ENCODE measurements at places on chromosomes 12 and 14.
A peak's percentile ranks its signal among the peaks of the same experiment; 100 is the strongest.

DNA sequence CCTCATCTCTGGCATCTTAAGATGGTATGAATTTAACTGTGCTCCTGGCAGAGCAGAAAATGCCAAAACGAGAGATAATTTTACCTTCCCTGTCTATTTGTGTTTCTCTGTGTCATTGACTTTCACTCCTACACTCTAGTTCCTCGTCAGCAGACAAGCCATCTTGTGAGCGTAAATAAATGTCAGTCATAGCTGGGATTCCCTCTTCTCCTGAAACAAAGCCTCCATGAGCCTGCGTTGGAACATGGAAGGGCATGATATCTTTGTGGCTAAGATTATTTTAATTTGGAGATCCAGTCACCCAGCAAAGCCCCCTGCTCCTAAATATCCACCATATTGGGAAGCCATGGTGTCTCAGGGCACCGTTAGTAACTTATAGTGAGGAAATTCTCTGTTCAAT is 37.8 kb upstream of the TUNAR start:
- no peak for DNase-seq

DNA sequence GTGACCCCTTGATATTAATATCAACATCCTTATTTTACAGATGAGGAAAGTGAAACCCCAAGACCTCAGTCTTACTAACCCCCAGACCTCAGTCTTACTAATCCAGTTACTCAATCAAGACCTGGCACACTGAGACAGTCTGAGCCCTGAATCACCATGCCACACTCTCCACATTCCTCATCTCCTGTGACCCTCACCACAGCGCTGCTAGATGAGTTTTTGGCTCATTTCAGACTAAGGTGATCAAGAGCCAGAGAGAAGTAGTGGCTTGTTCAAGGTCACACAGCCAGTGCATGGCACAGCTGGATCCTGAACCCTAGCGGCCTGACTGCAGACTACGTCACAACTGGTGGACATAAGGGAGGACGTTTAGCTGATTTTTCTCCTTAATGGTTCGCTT is 579.2 kb downstream of the BCL11B start:
- no peak for DNase-seq

GRCh38 chr12:40103043-40103442 is 2.8 kb downstream of the SLC2A13 start:
- DNase-seq: no peak

DNA sequence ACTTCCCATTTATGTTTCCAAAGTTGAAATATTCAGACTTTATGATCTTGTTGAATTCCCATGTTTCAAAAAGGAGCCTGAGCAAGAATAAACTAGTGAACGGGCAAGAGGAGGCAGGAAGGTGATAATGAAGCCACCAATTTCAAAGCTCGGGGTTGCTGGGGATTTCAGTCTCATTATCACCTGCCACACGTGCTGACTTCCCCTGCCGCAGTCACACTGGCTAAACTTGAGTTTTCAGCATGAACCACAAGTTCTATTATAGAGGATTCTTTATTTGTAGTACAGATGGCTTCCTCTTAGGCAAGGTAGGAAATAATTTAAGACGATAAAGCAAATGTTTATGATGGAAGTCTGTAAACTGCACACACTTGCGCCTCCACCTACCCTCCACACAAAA is 18.1 kb upstream of the DIABLO start:
- no peak for DNase-seq

GRCh38 chr12:30610718-30611117 is 85.0 kb downstream of the IPO8 start:
- no peak for DNase-seq

- DNase-seq: no peak
These were observed 2.3 kb upstream of the DIO2 start for GRCh38 chr14:80213602-80214001.

DNA sequence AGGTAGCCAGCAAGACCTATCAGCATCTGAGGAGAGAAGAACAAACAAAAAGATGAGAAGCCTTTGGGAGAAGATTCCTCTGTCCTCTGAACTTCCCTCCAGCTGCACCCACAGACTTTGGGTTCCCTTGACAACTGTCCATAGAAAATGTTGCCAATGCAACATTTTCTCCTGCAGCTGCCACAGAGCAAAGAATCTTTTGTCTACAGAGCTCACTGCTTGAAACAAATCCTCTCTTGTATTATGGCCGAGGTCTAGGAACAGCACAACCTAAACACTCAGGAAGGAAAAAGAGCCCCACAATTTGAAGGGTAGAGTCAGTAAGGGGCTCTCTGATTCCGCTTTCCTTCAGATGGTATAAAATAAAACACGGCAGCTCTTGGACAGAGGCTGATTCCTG is 14.3 kb downstream of the POMT2 start:
- no peak for DNase-seq

GRCh38 chr12:84492351-84492883 is 420.2 kb downstream of the SLC6A15 start:
- DNase-seq: no peak

DNA sequence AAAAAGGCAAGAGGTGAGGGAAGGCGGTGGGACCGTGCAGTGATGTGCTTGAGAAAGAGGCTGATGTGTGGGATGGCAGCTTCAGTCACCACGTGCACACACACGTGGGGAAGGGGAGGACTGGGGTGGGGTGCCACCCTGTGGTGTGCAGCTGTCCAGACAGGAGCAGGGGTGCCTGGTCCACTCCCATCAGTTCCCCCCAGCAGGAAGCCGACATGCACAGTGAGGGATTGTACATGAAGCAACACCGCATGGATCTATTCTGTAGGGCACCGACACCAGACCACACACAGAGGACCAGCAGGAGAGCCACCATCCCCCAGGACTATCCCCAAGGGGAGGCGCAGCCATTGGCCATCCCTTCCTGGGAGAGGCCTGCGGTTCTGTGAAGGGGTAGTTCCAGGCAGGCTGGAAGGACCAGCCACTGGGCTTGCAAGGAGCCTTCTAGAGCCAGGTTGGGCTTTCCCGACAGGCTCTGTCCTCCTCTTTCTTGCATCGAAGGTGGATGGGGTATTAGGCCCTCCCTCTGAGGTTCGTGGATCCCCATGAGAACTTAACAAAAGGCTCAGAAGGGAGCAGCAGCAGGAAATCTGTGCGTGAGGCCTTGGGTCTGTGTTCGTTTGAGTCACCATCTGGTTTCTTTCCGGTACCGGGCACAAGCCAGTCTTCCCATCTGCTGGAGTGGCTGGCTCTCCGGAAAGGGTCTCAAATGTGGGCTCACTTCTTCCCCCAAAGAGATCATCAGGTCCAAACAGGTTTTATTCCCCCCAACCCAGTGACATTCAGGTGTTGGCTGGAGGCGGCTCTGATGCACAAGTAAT is 59.8 kb downstream of the PLEKHG3 start:
- no peak for DNase-seq

DNA sequence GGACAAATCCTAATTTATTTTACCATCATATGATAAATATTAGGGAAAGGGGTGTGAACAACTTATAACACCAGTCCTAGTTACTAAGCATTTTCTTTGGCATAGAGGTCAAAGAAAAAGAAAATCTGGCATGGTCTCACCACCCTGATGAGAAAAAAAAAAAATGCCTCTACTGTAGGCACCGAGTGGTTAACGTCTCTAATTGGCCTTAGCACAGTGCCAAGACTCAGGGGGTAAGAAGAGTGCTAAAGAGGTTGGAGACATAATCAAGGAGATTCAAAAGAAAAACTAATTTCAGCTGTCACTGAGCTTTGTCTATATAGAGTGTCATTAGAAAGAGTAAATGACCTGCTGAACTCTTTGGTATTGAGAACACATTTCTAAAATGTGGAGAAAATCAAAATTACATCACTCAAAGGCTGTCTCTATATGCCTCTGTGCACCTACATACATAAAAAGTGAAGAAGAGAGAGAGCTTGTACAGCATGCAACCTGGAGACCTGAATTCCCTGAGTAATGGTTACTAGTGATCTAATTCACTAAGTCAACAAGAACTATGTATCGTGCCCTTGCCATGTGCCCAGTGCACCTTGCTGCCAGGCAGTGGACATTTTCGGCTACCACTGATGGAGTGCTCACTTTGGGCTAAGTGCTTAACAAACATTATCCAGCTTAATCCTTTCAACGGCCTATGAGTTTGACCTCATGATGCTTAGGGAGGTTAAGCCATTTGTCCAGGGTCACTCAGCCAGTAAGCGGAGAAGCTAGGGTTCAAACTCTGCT is 113.8 kb upstream of the G2E3 start:
- no peak for DNase-seq

DNA sequence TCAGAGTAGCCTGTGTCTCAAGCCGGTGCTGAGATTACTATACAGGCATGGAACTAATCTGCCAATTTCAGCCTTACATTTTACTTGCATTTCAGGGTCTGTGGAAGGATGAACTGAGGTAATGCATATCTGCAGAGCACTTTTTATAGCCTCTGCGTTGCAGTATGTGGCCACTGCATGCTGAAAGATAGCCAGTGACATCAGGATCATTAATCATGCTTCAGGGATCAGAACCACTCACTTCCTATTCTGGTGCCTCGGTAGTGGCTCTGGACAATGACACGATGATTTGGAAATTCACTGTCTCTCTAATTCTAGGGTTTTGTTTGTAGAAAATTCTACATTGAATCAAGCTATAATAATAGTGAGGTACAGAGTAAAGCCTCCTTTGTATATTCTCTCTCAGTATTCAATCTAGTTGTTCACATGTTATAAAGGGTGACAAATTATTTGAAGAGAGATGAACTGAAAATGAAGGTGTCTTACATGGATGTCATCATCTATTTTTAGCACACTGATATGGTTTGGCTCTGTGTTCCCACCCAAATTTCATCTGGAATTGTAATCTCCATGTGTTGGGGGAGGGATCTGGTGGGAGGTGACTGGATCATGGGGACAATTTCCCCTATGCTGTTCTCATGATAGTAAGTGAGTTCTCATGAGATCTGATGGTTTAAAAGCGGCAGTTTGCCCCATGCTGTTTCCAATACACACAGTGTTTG is 554.3 kb upstream of the MIS18BP1 start:
- DNase-seq: no peak

GRCh38 chr14:66043921-66044320 is 442.2 kb upstream of the CCDC196 start:
- no peak for DNase-seq

- no peak for DNase-seq
These were observed 73.2 kb downstream of the RCOR1 start for GRCh38 chr14:102665621-102666020.

GRCh38 chr14:102893452-102893851 is 29.0 kb upstream of the AMN start:
- DNase-seq: peak; percentile 93

GRCh38 chr14:75752086-75752485 is 91.0 kb downstream of the TTLL5 start:
- no peak for DNase-seq

GRCh38 chr12:9049520-9050133 is 60.3 kb downstream of the KLRG1 start:
- DNase-seq: peak; percentile 11

DNA sequence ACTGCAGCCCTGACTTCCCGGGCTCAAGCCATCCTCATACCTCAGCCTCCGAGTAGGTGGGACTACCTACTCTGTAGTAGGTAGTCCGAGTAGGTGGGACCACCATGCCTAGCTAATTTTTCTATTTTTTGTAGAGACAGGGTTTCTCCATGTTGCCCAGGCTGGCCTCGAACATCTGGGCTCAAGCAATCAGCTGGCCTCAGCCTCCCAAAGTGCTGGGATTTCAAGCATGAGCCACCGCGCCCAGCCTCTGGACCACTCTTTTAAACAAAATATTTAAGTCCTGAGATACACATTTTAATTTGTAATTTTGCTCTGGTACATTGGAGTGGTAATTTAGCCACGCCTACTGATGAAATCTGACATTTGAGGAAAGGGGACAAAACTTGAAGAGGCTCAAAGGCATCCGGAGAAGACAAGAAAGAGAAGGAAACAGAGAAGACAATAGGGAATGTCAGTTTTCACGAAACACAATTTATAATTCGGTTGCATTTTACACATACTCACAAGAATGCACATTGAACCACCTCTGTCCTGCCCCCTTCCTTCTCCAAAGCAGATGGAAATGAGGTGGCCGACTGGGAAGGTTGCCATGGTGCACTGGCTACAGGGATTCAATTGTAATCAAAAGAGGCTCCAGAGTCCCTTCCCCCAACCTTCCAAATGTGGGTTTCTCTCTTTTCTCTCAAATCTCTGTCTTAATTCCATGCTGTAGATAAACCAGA is 9.7 kb upstream of the TUBA1A start:
- peak; percentile 81 for DNase-seq

- DNase-seq: no peak
These were observed 93.5 kb upstream of the FZD10 start for GRCh38 chr12:130068741-130069140.

DNA sequence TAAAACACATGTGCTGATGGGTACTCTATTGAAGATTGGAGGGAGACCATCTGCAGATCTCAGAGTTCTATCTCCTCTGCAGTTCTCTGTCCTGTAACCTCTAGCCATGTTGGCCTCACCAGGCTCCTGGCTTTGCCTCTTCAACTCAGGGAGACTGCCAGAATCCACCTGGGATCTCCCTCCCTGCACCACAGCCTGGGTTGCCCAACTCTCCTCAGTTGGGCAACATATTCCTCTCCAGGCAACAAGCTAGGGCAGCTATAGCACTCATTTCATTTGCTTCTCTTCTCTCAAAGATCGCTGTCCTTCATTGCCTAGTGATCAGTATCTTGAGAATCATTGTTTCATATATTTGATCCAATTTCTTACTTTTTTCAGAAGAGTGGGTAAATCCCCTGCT is 28.8 kb downstream of the CKAP4 start:
- DNase-seq: no peak

DNA sequence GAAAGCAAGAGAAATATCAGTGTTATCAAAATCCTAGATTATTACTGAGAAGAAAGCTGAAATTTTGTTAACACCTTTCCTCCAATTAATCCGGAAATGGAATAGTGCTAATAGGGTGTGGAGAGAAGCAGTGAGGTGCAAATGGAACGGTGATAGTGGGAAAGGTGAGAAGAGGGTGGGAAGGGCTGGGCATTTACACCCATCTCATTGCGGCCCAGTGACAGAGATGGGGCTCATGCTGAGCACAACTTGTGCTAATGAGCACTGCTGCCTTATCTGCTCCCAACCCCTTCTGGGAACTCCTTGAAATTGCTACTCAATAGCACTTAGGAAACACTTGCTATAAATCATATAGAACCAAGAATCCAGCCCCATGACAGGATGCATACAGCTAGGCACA is 94.4 kb downstream of the PTPRR start:
- no peak for DNase-seq

DNA sequence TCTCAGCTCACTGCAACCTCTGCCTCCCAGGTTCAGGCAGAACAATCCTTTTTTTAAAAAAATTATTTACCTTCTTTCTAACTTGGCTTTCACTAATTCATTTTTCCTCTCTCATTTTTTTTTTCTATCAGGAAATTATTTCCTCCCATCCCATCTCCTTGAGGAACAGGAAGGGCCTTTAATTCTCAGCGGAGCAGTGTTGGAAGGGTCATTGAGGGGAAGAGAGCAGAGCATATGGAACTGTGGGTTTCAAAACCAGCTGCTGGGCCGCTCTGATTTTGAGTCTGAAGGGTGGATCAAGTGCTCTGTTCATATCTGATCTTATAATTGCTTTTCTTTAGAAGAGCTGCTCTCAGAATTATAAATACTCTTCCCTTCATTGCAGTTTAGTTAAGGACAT is 29.0 kb downstream of the NUBPL start:
- DNase-seq: no peak

- DNase-seq: no peak
These were observed 166.1 kb downstream of the FOXA1 start for GRCh38 chr14:37428954-37429353.

All from AG04450 (cell line).